ENCODE measurements at places on chromosomes 11 and 22.

- no peak for DNase-seq
These were observed 407.8 kb upstream of the NARS2 start for GRCh38 chr11:78982473-78982872.

DNA sequence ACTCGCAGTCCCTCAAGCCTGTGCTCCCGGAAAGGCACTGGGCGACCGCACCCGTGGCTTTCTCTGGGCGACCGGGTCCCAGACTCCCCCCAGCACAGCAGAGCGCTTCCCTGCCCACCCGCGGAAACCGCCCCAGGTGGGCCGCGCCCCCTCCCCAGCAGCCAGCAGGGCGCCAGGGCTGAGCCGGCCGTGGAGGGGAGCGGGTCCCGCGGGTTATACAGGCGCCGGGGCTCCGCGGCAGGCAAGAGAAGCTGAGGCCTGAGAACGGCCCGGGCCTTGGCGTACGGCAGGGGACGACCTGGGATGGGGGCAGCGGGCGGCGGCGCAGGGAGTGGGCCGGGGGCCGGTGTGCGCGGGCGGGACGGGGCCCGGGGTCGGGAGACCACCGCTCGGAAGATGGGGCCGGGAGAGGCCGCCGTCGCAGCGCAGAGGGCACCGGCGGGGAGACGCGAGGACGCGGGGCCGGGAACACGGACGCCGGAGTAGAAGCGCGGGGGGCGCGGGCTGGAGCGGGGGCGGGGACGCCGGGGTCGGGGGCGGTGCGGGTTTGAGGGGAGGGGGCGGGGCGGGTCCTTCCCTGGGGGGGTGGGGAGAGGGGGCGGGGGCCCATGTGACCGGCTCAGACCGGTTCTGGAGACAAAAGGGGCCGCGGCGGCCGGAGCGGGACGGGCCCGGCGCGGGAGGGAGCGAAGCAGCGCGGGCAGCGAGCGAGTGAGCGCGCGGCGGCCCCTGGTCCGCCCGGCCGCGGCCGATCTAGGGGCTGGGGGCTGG, at the start of gene MDK:
TSS of gene MDK (plus strand) at position 622 of the 771 bp plus-strand sequence. CDS start 389 bp downstream, outside the sequence.
- DNase-seq = no peak

- DNase-seq = no peak
These were observed 298.3 kb downstream of the KIRREL3 start for GRCh38 chr11:126702165-126702720.

DNA sequence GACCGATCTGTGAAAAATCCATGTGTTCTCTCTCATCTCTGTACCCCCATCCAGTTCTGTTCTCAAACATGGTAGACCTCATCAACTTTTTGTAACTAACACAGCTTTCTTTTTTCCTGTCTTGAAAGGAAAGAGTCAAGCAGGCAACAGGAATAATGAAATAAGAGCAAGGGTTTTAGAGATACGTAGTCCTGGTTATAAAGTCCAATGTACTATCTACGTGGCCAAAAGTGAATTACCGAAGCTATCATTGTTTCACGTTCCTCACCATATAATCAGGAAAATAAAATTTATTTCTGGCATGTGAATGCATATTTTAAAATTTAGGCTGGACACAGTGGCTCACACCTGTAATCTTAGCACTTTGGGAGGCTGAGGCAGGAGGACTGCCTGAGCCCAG, 472.2 kb upstream of the ANO3 start:
- no peak for DNase-seq

- no peak for DNase-seq
These were observed 11.2 kb upstream of the GLYATL1 start for GRCh38 chr11:58928107-58928499.

DNA sequence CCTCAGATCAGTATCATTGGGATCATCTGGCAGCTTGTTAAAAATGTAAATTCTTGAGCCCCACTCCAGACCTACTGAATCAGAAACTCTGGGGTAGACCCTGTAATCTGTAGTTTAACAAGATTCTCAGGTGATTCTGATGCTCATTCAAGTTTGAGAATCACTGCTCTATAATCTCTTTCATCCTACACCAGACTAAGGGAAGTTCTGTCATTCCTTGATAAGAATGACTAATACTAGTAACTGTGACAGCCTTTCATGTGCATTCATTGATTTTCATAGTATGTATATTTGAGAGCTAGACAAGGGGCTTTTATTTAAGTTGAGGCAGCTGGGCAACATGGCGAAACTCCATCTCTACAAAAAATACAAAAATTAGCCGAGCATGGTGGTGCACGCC, 30.0 kb downstream of the NAT10 start:
- DNase-seq = no peak

- DNase-seq = no peak
These were observed 18.3 kb upstream of the MICALL1 start for GRCh38 chr22:37887584-37888378.

GRCh38 chr22:38032681-38033521, 24.3 kb upstream of the PICK1 start:
- peak; percentile 56 for DNase-seq

- DNase-seq = no peak
These were observed 85.3 kb downstream of the GAB2 start for GRCh38 chr11:78332174-78332866.

DNA sequence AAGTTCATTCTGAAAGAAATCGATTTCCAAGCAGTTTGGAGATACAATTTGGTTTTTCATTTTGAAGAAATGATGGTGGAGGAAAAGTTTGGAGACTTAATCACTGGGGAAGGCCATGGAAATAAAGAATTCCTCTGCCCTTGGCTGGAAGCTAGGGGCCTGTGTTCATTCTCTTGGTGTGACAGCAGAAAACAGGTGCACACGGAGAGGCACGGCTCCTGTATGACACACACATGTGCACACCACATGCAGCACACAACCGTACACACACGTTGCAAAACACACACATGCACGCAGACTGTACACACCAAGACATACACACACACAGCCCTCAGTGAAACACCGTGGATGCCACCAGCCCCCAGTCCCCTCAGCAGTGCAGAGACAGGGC, 64.2 kb downstream of the CYTH4 start:
- no peak for DNase-seq

- DNase-seq = no peak
These were observed 54.3 kb upstream of the BID start for GRCh38 chr22:17828502-17829080.

All from HL-60 (cell line).